ENCODE measurements at places on chromosomes 2 and 18.

DNA sequence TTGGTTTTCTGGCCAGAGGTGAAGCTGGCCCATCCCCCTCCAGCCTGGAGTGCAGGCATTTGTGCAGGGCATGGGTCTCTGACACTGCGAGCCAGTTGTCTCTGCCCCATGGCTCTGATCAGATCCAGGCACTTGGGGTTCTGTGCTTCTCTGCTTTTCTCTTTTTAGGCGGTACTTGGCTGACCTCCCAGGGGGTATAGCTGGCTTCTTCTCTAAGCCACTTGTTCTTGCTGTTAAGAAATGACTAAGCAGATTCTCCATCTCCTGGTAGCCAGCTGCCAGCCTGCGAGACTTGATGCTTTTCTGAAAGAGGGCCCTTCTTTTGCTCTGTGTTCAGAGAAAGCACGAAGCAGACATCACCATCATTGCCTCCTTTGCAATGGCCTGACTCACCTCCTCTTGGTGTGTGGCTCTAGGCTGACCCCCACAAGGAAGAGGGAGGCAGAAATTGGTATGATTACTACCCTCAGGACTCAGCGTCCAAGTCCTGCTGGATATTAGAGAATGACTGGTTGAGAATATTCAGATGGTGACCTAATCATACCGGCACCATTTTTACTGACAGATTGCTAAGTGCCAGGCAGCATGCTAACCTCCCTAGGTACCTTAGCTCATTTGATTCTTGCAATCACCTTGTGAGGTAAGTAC is 32.7 kb downstream of the TNP1 start:
- no peak for DNase-seq

- no peak for DNase-seq
Measured at GRCh38 chr18:45817543-45817942, 7.9 kb upstream of the SIGLEC15 start.

DNA sequence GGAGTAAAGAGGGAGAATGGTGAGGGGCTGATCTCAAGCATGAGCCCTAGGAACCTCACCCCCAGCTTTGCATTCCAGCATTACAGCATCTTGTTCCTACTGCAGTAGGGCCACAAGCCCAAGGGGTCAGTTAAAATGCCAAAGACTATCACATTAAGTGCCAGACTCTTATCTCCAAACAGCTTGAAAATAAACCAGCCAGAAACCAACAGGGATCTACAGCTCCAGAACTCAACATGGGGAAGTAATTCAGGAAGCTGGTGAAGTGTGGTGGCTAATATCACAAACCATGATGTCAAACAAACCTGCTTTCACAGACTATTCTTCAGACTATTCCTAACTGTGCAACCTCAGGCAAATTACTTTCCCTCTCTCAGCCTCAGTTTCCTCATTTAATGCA is 278.3 kb downstream of the TNS1 start:
- DNase-seq = no peak

GRCh38 chr18:3367491-3368091 is 82.4 kb upstream of the TGIF1 start:
- DNase-seq = no peak

DNA sequence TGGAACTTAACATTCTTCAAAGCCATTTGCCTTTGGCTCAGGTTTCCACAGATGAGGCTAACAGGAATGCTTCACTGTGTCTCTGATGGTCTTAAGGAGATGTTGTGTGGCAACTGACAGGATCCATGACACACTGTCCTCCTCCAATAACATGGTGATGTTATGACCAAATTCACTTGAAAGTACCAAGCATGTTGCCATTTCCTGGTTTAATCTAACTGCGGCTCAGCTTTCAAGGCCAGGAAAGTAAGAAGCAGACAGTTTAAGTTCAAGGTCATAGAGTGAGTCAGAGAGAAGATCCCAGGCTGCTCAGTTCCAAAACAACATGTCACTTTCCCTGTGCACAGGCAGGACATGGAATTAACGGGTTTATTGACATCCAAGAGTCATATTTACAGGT is 513.6 kb downstream of the STK39 start:
- no peak for DNase-seq

- no peak for DNase-seq
Measured at GRCh38 chr2:161085149-161085548, 75.1 kb upstream of the TANK start.

GRCh38 chr18:27899893-27900292 is 277.0 kb downstream of the CDH2 start:
- no peak for DNase-seq

- no peak for DNase-seq
Measured at GRCh38 chr2:217902379-217903141, 100.2 kb downstream of the TNS1 start.

DNA sequence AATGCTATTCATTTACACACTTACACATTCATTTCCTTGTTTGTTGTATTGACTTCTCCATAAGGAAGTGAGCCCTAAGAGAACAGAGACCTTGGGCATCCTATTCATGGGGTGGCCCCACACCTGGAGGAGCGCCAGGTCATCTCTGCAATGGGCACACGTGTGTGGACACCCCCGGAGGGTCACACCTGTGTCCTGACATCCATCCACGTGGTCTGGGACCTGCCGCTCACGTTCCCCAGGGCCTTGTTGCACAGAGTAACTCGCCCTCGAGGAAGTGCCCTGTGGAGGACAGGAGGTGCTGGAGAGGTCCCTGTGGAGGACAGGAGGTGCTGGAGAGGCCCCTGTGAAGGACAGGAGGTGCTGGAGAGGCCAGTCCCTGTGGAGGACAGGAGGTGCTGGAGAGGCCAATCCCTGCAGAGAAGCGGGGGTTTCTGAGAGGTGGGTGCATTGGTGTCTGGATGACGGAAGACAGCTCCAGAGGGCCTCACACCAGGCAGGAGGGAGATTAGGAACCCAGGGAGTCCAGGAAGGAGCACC is 73.2 kb upstream of the GPC1 start:
- no peak for DNase-seq

DNA sequence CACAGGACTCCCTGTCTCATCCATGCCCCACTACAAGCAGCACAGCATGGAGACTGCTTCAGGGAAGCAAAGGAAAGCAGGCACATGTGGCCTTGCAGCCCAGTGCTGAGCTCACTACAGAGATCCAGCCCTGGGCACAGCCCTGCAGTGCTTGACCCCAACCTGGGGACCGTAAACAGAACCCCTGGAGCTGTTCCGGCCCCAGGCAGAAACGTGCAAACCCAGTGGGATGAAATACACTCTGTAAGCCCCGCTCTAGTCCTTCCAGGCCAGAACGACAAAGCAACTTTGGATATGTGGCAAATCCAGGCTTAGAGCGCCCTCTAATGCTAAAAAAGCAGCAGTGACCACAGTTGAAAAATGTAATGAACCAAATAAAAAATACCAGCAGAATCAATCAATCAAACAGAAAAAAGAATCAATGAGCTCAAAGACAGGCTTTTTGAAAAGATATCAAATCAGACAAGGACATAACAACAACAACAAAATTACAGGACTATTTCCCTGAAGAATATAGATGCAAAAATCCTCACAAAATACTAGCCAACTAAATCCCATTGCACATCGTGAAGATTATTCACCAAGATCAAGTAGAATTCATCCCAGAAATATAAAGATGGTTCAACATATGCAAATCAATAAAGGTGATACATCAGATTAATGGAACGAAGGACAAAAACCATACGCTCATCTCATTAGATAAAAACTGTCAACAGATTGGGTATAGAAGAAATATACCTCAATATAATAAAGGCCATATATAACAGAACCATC is 45.6 kb downstream of the ZNF519 start:
- peak; percentile 35 for DNase-seq

- no peak for DNase-seq
Measured at GRCh38 chr18:62264984-62265383, 60.1 kb upstream of the TNFRSF11A start.

DNA sequence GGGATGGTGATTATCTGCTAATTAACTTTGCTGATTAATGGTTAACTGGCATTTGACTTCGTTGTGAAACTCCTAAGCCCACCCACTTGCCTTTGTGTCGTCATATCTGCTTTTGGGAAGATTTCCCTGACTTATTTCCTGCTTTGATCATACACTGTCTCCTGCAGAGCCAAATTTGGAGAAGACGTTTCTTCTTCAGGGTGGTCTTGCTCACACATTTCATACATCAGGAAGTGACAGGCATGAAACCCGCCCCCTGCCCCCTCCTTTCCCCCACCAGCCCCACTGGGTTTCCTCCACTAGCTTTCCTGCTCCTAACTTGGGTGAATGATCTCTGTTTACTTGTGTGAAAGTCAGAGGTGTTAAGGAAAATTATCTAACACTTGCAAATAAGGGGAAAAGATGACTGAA is 300.1 kb downstream of the TSN start:
- no peak for DNase-seq

DNA sequence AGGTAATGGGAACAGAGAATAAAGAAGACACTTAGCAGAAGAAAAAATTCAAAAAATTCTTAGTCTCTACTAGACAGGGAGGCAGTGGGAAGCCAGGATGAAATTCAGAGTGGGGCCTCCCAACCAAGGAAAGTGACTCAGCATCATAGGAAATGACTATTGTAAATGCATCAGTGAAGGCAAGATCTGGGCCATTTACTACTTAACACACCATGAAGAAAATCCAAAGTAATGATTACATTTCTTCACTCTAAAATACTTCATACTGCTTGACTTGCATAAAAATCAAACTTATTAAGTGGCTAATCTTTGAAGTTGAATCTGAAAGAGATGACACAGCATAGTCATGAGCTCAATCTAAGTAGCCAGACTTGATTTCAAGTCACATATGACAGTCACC is 405.8 kb upstream of the SLC39A10 start:
- DNase-seq = no peak

DNA sequence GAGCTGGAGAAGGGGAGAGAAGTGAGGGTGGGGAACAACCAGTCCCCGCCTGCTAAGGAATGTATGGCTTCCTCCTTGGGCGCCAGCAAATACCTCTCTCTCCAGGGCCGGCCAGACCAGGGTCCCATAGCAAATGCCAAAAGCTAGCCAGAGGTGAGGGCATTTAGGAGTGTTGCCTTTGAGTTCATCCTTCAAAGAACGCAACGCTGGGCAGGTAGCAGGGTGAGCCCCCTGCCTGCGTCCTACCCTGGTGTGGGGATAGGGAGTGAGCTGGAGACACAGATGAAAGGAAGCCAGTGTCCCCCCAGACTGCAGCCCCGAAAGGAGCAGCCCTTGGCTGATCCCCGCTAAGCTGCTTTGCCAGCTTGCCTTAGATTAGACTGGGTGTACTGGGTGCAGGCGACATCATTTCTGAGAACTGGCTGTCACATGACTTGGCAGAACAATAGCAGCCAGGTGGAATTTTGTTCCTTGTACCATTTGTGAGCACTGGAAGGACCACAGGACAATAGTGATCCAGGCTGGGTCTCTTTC is 40.4 kb downstream of the KLHL29 start:
- no peak for DNase-seq

DNA sequence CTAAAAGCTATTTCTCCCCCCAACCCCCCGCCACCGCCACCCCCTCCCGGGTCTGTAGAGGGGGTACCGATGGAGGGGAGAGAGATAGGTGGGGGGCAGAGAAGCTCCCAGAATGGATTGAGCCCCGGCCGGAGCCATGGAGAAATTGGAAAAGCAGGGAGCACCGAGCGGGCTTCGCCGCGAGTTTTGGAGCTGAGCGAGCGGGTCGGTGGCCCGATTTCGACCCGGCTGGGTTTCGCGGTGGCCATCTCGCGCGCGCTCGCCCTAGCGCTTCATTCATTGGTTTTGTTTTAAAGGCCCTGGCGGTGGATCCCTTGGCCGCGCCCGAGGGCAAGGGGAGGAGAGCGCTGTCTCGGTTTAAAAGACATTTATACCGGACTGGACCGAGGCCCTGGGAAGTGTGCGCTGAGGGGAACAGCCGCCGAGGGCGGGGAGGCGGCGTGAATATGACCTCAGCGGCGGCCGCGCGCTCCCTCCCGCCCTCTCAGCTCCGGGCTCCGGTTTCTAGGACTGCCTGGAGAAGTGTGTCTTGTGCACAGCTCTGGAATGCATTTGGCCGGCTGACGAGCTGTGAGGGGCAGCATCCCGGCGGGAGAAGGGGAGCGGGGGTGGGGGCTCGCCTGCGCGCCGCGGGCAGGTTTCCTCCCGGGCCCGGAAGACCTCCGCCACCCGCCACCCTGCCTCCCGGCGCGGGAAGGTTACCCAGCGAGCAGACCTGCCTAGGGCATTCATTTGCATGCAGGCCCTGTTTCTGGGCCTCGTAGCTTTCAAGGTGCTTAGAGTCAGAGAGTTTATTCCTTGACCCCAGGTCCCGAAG is 1.7 kb upstream of the SMAD7 start:
- DNase-seq = peak; percentile 84

GRCh38 chr2:191740016-191740419 is 62.1 kb downstream of the NABP1 start:
- DNase-seq = no peak

- no peak for DNase-seq
Measured at GRCh38 chr2:120308038-120308910, 37.7 kb upstream of the INHBB start.

- no peak for DNase-seq
Measured at GRCh38 chr2:187989925-187990623, 301.6 kb upstream of the GULP1 start.

DNA sequence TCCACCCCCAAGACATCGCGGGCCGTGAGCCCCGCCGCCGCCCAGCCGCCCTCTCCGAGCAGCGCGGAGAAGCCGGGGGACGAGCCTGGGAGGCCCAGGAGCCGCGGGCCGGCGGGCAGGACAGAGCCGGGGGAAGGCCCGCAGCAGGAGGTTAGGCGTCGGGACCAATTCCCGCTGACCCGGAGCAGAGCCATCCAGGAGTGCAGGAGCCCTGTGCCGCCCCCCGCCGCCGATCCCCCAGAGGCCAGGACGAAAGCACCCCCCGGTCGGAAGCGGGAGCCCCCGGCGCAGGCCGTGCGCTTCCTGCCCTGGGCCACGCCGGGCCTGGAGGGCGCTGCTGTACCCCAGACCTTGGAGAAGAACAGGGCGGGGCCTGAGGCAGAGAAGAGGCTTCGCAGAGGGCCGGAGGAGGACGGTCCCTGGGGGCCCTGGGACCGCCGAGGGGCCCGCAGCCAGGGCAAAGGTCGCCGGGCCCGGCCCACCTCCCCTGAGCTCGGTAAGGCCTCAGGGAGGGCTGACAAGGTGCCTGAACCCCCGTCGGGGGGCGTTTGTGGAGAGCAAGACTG is 14.2 kb downstream of the SPEG start:
- no peak for DNase-seq

DNA sequence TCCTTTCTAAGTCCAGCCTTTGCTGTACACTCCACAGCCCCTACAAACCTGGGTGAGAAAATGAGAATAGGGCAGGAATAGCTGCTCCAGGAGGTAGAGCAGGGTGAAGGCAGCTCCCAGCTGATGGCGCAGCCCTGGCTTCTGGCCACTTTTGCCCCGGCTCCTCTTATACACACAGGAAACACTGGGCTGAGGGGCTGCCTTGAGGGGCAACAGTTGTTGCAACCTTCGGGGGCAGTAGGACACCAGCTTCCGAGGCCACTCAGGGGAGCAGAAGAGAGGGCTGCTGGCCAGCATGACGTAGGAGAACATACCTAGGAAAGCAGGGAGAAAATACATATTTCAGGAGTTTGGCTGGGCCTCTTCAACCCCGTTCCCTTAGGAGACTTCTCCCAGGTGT is 8.1 kb downstream of the GGCX start:
- no peak for DNase-seq

- DNase-seq = no peak
Measured at GRCh38 chr2:96726131-96726530, 13.7 kb downstream of the LMAN2L start.
